ENCODE measurements at places on chromosomes 5 and 9. TPM values are rescaled to one million over a fixed set of nuclear protein-coding genes. Genes with fewer than 3 reads are reported as not detected.

SLC6A19 gene
- not detected for polyA plus RNA-seq

CD72 gene
- polyA plus RNA-seq: 0.86 TPM

NSG2 gene
- polyA plus RNA-seq: not detected

TJP2 gene
- 43.3 TPM for polyA plus RNA-seq

ENC1 gene
- polyA plus RNA-seq: 19.3 TPM

HSPB3 gene
- 0.67 TPM for polyA plus RNA-seq

LCN15 gene
- polyA plus RNA-seq: not detected

DRD1 gene
- 0.11 TPM for polyA plus RNA-seq

CENPK gene
- polyA plus RNA-seq: 4.2 TPM

JAKMIP2 gene
- polyA plus RNA-seq: 0.19 TPM

ATP6V0E1 gene
- polyA plus RNA-seq: 610 TPM

SLCO6A1 gene
- polyA plus RNA-seq: not detected
